ENCODE measurements at places on chromosomes 6 and 20. TPM values are rescaled to one million over a fixed set of nuclear protein-coding genes. Genes with fewer than 3 reads are reported as not detected.
A peak's percentile ranks its signal among the peaks of the same experiment; 100 is the strongest.

GRCh38 chr6:67450641-67451040, 1184.4 kb upstream of the ADGRB3 start:
- no peak for DNase-seq

DNA sequence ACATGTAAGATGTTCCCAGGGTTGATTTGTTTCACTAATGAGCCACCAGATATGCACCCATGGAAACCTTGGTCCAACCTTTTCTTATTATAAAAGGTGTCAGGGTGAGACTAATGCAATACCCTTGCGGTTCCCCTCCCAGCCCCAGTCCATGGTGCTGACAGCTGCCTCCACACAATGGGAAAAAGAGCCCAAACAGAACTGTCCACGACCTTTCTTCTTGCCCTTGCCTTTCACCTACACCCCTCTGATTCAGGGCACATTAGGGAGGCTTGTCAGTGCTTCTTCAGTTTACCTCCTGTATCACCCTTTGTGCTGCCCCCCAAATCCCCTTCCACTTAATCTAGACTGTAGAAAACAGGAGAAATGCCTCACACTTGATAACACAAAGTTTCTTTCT, 352.7 kb upstream of the CDH4 start:
- no peak for DNase-seq

DNA sequence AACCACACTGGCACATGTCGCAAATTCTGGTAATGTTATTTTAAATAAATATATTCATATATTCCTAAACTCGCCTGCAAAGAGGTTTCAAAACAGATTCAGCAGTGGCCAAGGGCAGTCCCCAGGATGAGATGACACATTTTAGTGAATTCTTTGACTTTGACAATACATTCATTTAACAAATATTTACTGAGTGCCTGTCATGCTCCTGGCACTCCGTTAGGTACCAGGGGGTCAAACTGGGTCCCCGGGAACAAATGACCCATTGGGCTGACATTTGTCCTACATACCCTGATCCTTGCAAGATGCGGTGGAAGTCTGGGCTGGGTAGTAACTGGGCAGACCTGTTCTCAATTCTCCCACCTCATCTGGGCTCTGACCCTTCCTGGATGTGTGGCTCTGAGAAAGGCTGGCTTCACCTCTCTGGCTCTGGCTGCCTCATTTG, 74.9 kb downstream of the FYN start:
- DNase-seq: no peak

GRCh38 chr20:63628246-63628975, 1.5 kb upstream of the GMEB2 start:
- peak; percentile 58 for DNase-seq

- DNase-seq: no peak
Observed at GRCh38 chr6:93242049-93242448, 177.3 kb downstream of the EPHA7 start.

DNA sequence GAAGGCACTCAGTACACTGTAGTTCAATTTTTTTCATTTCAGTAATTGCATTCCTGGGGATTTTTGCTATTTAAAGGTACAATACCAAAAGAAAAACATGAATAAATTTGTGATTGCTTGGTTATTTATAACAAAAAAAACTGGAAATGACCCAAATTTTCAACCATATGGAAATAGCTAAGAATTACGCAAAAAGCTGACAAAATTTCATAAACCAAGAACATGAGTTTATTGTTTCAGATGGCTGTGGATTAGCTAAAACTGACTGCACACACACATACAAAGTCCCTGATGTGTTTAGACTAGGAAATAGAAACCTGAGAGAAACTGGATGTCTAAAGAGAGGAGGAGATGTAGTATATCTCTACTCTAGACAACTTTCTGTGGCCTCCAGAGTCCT, 718.4 kb upstream of the CHD6 start:
- DNase-seq: no peak

Gene NOX3
- not detected for total RNA-seq

DNA sequence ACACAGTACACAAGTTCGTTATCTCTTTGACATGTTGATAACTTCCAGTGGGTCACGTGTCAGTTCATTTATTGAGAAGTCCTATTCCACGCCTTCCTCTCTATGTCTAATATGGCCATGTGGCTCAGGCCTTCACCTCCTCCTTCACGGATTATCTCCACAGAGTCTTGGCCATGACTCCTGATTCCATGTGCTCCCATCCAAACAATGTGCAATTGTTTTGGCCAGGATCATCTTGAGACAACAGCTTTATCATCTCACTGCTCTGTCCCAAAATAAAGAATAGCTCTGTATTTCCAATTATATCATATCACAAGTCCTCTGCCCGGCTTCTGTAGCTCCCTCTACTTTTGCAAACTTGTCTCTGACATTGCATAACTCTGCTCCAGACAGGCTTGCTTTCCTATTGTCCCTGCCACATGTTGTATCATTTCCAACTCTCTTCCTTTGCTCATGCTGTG, 11.1 kb upstream of the TXNDC5 start:
- no peak for DNase-seq

DNA sequence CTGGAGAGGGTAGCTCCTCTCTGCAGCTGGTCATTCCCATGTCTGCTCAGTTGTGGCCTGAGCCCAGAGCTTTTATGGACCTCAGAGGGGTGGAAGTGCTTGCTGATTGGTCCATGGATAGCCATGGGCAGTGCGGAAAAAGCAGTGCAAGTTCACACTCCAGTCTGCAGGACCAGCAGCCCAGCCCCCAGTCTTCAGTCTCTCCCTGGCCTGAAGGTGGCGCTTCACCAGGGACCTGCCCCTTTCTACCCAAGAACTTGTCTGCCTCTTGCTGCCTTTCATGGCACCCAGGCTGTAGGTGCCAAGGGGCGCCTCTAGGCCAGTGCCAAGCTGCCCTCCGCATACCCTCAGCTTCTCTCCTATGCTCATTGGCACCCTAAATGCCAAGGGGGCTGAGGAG, 91.0 kb downstream of the TBXT start:
- DNase-seq: no peak

GRCh38 chr6:593139-593906, 63.6 kb downstream of the HUS1B start:
- DNase-seq: peak; percentile 27

GRCh38 chr6:38503032-38503773, 136.5 kb downstream of the BTBD9 start:
- no peak for DNase-seq

GRCh38 chr6:167932468-167933276, 64.8 kb upstream of the KIF25 start:
- DNase-seq: no peak

- peak; percentile 91 for DNase-seq
Observed at GRCh38 chr20:49775229-49775693, 37.4 kb upstream of the SLC9A8 start.

DNA sequence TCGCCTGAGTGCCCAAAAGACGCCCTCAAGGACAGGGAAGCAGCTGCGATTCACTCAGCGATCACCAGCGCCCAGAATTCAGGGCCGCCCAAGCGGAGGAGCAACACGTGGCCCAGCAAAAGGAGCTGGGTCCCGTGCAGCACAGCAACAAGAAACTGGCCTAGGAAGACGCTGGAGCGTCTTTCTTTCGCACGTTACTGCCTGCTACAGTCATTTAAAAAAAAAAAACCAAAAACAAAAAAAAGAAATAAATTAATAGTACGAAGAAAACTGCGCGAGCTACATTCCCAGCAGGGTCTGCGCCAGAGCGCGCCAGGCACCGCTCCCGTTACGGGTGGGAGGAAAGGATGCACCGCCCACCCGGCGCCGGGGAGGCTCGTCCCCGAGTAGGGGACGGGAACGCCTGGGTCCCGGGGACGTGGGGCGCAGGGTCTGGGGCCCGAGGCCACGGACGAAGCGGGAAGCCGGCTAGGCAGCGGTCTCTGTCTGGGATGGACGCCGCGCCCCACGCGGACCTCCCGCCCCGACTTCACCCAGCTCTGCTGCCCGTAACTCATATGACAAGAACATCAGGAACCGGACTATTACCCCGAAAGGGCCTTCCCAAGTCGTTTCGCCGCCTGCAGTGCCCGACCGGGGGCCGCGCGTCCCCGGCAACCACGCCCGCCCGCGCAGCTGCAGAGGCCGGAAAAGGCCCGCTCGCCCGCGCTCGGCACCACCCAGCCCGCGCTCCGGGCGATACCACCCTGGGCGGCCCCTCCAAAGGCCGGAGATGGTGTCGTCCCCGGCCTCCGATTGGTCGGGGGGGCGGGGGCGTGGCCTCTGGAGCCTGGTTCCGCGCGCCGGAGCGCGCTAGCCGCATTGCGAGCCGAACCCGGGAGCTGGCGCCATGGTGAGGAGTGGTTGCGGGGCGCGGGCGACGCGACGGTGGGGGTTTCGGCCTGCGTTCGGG, at the start of gene NOP56:
Gene NOP56 (plus strand): TSS at position 861 of the 952 bp plus-strand sequence. CDS start 29 bp downstream, at position 890.
- no peak for DNase-seq

GRCh38 chr6:83461438-83461837, 30.6 kb upstream of the ME1 start:
- peak; percentile 54 for DNase-seq

- no peak for DNase-seq
Observed at GRCh38 chr6:12760911-12761310, 44.3 kb downstream of the PHACTR1 start.

DNA sequence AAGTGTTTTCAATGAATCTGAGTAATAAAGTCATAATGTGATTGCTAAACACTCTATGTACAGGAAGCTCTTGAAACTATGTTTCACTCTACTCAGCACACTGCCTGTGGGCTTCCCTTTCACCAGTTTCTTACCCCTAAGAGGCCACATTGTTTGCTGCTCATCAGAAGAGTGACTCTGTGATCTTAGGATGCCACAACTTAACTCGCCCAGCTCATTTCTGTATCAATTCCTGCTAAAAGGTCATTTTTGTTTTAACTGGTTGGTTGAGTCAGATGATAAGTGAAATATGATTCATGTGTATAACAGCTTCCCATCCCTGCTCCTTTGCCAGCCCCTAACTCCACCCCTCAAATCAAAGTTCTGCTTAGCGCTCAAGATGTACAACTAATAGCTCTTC, 9.8 kb upstream of the NDUFAF4 start:
- no peak for DNase-seq

GRCh38 chr6:27541212-27541932, 68.5 kb upstream of the ZNF184 start:
- DNase-seq: no peak

Gene C6orf52
- 6.5 TPM for total RNA-seq

DNA sequence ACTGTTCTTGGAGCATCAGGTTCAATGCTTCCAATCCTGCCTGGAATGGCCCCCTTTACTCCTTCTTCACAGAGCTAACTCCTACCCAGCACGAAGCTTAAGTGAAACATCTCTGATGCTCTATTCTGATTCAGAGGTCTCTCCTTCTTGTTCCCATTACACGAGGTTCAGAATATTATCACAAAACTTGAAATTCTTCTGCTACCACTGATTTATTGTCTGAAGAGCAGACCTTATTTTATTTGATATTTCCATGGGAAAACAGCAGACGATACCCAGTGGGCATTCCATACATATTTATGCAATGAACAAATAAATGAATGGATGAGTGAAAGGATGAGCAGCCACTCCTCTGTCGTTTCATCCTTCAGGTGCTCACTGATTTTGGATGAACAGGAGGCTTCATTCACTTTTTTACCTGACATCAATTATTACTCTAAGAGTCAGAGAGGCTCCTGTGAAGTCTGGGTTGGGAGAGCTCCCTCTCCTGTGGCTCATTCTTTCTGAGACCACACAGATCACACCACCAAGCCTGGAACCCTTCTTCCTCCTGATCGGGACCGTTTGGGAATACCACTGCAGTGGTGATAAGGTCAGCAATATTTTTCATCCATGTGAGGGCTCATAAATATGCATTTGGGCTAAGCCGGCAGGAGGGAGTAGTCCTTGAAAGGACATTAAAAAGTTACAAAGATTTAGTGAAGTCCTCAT, 25.8 kb downstream of the SMLR1 start:
- no peak for DNase-seq

Gene KIAA0408
- total RNA-seq: 0.90 TPM

DNA sequence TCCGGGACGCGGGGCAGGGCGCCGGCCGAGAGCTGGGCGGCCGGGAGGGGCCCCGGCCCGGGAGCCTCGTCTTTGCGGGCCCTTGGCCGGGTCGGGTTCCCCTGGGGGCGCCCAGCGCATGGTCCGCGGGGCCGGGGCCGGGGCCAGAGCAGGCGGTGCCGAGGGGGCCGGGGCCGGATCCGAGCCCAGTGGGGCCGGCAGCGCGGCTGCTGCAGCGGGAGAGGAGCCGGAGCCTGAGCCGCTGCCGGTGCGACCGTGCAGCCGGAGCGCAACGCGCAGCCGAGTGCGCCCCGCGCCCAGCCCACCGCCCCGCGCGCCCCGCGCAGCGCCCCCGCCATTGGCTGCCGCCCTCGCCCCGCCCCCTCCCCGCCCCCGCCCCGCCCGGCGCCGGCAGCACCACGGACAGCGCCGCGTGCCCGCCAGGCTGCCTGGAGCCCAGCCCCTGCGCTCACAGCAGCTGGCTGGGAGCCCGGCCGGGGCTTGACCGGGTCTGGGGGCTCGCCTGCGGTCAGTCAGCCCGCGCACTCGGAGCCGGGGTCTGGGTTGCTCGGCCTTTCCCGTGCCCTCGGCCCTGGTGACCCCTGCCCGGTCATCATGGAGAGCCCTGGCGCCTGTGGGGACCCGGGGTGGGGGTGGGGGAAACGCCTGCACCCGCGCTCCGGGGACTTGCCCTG, at the start of gene HRH3:
Gene HRH3 (minus strand): TSS at position 287 of the 674 bp plus-strand sequence. CDS start 308 bp downstream, outside the sequence.
- no peak for DNase-seq

- no peak for DNase-seq
Observed at GRCh38 chr6:89311853-89312531, 3.1 kb downstream of the GABRR2 start.

DNA sequence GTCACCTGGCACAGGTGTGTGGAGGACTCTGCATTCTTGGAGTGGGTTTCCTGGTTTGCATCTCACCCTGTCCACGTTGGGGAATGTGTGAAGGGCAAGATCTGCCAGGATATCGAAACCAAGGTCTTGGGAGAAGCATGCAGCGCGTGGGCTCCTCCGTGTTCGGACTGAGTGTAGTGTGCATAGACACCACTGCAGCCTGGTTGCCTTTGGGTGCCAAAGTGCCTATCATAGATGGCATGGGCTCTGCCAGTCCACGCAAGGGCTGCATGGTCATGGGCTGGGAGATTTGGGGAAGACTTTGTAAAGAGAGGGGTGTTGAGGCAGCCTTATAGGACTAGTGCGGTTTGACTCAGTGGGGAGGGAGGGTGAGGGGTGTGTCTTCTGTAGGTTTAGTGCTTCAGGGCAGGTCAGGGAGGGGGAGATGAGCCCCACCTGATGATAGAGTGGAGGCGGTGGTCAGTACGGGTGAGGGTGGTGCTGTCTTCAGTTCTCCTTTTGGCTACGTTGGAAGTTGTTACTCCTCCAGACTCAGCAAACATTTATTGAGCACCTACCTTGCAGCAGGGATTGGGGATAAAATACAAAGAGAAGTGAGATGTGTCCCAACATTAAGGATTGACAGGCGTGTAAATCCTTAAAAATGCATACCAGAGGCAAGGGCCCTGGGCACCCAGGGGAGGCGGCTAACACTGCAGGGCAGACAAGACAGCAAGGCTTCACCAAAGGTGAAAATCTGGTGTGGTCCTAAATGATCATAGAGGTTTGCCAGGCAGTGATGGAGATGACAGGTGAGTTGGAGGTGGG, 28.3 kb downstream of the DUSP22 start:
- no peak for DNase-seq

Gene PLCB1
- total RNA-seq: 0.59 TPM

DNA sequence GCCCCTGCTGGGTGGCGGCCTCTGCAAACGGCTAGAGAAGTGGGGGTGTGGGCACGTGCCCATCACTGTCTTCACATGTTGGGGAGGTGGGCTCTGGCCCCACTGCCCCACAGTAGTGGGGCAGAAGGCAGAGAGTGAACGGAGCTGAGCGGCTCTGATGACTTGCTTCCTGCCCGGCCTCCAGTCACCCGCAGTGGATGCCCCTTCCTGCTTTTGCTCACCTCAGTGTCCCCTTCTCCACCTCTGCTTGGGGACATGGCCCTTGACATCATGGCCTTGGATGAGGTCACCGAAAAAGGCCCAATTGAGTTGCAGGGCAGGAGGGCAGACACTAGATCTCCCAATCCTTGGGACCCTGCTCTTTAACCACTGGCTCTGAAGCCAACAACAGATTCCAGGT, 40.1 kb downstream of the KCNK5 start:
- DNase-seq: no peak

Data from Panc1 (cell line).